ENCODE measurements at places on chromosomes 2 and 18. TPM values are rescaled to one million over a fixed set of nuclear protein-coding genes. Genes with fewer than 3 reads are reported as not detected.

CNTNAP5 gene
- total RNA-seq = not detected

CD207 gene
- total RNA-seq = not detected

DNA sequence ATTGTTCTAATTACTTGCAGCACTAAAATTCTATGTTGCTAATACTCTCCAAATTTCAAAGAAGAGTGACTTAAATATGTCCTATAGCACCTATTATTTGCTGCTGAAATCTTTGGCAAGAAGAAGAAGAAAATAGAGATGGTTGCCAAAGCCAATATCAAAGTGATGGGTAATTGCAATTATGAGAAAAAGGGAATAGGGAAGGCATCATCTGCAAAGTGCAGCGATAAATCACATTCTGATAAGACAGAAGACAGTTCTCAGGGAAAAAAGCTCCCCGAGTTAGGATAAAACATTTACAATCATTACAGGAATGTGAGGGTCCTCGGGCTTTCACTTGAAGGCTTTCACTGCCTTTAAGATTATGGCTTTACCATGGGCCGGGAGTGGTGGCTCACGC lies 72.1 kb upstream of the RASGRP3 start:
- H3K36me3 ChIP-seq = no peaks in the 10 kb centered on the region
- no peak for DNase-seq
- no peaks in the 10 kb centered on the region for H3K4me1 ChIP-seq
- no peak overlapping the region for H3K27ac ChIP-seq
- H3K27me3 ChIP-seq = peaks cover 2% of the 10 kb centered on the region
- H3K4me3 ChIP-seq = no peak overlapping the region

- H3K27ac ChIP-seq = no peak overlapping the region
- no peaks in the 10 kb centered on the region for H3K4me1 ChIP-seq
- DNase-seq = no peak
- H3K27me3 ChIP-seq = no peaks in the 10 kb centered on the region
Measured at GRCh38 chr18:4640349-4641012, 185.4 kb upstream of the DLGAP1 start.

DNA sequence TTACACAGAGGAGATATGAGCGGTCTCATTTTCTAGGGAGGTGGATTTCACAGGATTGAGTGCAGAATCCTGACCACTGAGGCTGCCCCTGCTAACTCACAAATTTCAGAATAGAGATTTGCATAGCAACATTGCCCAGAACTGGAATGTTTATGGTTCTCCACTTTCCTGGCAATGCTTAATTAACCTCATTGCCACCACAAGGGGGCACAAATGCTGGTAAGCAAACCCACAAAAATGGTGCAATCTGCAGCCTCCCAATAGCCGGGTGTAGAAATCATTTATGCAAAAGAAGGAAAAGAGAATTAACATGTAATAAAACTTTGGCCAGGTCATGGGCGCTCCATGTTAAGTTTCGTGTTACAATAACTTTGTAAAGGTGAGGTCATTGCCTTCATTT lies 112.4 kb downstream of the CYRIA start:
- DNase-seq = peak; percentile 22
- peaks cover 3% of the 10 kb centered on the region for H3K27me3 ChIP-seq
- no peaks in the 10 kb centered on the region for H3K36me3 ChIP-seq
- H3K4me1 ChIP-seq = no peaks in the 10 kb centered on the region
- no peak overlapping the region for H3K27ac ChIP-seq

MDH1B gene
- total RNA-seq = 0.57 TPM

KCNS3 gene
- not detected for total RNA-seq

DNA sequence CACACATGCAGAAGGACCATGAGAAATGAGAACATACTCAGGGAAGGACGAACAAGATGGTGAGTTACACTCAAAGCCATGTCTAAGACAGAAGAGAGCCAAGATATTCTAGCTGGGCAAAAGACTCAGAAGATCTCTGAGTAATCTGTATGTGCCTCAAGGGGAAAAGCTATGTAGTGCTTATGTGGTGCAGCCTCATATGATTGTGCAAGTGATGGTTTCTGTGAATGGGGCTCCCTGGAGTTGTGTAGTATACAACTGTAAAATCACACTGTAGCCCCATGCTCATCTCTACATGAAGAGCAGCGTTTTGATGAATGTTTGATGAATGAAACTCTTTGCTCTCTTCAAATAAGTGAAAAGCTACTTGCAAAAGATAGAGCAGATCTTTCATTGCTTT lies 57.5 kb downstream of the OSR1 start:
- no peak for DNase-seq
- no peaks in the 10 kb centered on the region for H3K4me1 ChIP-seq
- H3K36me3 ChIP-seq = no peaks in the 10 kb centered on the region

GRCh38 chr2:215693193-215693998 lies 257.5 kb upstream of the FN1 start:
- no peak overlapping the region for H3K4me3 ChIP-seq
- H3K36me3 ChIP-seq = no peaks in the 10 kb centered on the region
- no peak overlapping the region for H3K27ac ChIP-seq
- no peaks in the 10 kb centered on the region for H3K4me1 ChIP-seq

DNA sequence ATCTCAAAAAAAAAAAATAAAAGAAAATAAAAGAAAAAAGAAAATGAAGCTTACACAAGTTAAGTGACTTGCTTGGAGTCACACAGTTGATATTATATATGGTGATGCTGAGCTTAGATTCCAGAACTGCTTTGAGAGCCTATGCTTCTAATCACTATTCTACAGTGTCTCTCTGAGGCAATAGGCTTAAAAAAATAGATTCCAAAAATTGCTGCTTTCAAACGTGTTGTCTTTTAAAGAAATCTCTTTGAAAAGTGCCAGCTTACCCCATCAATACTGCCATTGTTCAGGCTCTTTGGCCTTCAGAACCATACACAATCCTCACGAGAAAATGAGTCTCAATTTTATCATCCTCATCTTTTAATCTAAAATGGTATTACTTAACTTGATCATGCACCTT lies 102.6 kb downstream of the CDK15 start:
- no peak overlapping the region for H3K27ac ChIP-seq
- H3K4me1 ChIP-seq = peaks cover 25% of the 10 kb centered on the region
- H3K36me3 ChIP-seq = no peaks in the 10 kb centered on the region
- DNase-seq = no peak
- H3K4me3 ChIP-seq = no peak overlapping the region

ELMOD3 gene
- 14.4 TPM for total RNA-seq

TFPI gene
- not detected for total RNA-seq

GRCh38 chr2:61538920-61539520 lies 864 bp upstream of the XPO1 start:
- peaks cover 22% of the 10 kb centered on the region for H3K36me3 ChIP-seq
- peak; percentile 64 for DNase-seq
- H3K4me1 ChIP-seq = peaks cover 19% of the 10 kb centered on the region
- H3K27me3 ChIP-seq = no peaks in the 10 kb centered on the region
- H3K27ac ChIP-seq = peak overlapping the region; percentile 94

Measured in activated CD8-positive, alpha-beta T cell treated with anti-CD3 and anti-CD28 coated beads, Interleukin-2, amount 10 ng/mL, durations not matched to agents 7 days and 5 days (primary cell).